ENCODE measurements at places on chromosomes 5 and 9.

GRCh38 chr5:62029303-62029702, 276.7 kb upstream of the KIF2A start:
- DNase-seq: no peak

- no peak for DNase-seq
Measured at GRCh38 chr9:27888661-27889295, 315.5 kb upstream of the C9orf72 start.

DNA sequence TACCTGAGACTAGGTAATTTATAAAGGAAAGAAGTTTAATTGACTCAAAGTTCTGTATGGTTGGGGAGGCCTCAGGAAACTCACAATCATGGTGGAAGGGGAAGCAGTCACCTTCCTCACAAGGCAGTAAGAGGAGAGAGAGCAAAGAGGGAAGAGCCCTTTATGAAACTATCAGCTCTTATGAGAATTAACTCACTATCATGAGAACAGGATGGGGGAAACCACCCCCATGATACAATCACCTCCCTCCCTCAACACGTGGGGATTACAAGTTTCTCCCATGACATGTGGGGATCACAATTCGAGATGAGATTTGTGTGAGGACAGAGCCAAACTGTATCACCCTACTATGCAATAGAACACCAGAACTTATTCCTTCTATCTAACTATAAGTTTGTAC, 27.9 kb downstream of the CD274 start:
- no peak for DNase-seq

DNA sequence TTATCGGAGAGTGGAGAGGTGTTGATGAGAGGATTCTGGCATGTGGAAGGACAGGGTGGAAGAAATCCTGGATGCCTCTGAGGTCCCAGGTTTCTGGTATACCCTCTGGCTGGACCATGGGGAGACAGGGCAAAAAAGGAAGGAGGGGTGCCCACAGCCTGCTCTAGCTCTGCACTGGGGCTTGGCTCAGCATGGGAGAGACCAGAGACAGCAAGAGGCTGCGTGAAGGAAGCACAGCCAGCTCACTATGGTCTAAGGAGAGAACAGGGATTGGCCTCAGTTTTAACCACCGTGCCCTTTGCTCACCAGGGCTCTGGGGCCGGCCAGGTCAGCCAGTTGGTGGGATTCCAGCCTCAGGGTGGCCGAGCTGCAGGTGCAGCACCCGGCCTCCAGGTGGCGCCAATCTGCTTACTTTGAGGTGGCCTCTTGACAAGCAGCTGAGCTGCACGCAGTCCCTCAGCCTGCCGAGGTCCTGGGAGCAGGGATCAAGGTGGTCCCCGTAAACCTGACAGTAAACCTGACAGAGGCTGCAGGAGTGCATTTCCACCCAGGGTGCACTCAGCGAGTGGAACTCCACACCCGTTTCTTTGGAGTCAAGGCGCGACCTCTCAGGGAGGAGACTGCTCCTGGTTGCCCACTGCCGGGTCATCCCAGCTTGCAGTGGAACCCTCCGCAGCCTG, 25.0 kb upstream of the SPTLC1 start:
- DNase-seq: peak; percentile 43

- no peak for DNase-seq
Measured at GRCh38 chr5:14355391-14355790, 212.2 kb downstream of the TRIO start.

GRCh38 chr9:33239921-33240320, at the start of gene SPINK4:
Gene SPINK4, plus strand, starts transcription at chr9:33240167. Its CDS starts 42 bp downstream, at chr9:33240209.
- DNase-seq: no peak

GRCh38 chr5:8683496-8683895, 814.5 kb downstream of the MTRR start:
- no peak for DNase-seq

GRCh38 chr5:132422720-132423437, 53.4 kb downstream of the SLC22A5 start:
- no peak for DNase-seq

DNA sequence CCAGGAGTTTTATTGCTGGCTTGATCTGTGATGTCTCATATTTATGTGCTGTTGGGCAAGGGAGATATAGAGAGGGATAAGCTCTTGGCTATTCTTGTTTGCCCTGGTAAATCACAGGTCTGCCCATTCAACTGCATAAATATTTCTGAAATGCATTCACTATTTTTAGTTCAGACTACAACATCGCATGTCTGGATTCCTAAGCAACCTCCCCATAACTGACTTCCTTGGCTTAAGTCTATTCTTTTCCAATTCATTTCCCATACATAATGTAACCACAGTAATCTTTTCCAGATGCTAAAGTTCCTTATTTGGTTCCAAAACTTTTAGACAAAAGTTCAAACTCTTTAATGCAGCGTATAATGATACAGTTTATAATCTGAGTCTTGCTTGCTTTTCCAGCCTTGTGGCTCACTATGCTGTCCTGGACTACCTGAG, 321.4 kb upstream of the ACTBL2 start:
- DNase-seq: no peak

DNA sequence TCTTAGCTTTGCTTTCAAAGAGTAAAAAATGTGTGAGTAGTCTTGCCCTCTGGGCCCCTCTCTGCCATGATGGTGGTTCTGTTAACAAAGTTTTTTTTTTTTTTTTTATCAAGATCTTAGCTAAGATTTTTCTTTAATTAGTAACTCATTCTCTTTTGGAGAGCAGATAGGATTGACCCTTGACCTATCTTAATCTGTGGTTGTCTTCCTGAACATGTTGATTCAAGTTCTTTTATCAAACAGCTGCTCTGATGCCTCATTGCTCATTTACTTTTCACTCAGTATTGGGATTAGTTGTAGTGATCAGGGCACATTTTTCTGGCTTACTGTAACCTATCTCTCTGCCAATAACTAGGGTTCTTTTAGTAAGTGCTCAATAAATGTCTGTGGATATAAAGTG, 106.3 kb downstream of the PCSK5 start:
- DNase-seq: no peak

GRCh38 chr5:56637321-56637920, 177.9 kb upstream of the MAP3K1 start:
- DNase-seq: no peak

DNA sequence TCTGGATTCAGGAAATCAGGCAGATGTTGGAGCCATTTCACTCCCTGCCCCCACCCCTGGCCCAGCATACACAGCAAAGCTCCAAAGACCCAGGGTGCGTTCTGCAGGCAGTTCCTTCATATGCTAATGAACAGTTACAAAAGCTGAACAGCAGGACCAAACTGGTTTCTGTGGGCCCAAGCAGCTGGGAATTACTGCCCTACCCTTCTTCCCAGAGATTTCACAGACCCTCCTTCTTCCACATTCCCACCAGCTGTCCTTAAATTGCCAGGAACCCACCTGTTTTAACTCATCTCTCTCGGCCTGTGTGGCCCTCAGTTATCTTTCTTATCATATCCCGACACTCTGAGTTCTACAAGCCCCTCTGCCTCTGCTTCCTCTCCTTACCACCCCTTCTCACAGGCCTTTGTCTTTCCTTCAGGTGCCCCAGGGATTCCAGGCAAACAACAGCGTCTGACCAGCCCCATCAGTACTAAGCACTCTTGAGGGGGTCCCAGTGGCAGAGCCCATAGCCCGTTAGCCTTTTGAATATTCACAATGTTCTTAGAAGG, 10.6 kb upstream of the F2RL1 start:
- no peak for DNase-seq

GRCh38 chr9:70049672-70050271, 6.1 kb downstream of the MAMDC2 start:
- no peak for DNase-seq

GRCh38 chr5:39500551-39501175, 75.9 kb upstream of the DAB2 start:
- no peak for DNase-seq

DNA sequence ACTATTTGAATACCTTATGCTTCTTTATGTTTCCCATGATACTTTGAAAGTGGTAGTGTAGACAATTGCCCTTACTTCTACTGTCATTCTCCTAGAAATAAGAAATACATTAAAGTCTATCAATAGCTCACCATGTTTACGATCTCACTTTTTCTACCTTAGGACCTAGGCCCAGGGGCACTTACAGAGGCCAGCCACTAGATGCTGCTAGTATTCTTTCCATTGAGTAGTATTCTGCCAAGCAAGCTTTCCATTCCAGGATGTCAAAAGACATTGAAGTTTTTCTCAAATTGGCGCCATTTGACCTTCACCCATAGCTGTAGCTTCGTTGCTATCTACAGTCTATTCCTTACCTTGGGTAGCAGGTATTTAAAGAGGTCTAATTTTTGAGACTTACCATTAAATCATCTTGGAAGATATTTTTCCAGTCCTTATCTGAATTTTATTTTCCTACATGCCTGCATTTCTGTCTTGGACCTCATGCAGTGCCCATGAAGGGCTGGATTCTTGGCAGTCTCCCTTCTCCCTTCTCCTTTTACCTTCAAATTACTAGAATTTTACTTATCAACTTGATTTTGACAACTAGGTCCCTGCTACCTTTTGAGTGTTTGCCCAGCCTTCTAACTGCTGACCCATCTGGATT, 246.0 kb upstream of the NUDT12 start:
- no peak for DNase-seq

- no peak for DNase-seq
Measured at GRCh38 chr5:151718153-151718552, 31.4 kb upstream of the SPARC start.

DNA sequence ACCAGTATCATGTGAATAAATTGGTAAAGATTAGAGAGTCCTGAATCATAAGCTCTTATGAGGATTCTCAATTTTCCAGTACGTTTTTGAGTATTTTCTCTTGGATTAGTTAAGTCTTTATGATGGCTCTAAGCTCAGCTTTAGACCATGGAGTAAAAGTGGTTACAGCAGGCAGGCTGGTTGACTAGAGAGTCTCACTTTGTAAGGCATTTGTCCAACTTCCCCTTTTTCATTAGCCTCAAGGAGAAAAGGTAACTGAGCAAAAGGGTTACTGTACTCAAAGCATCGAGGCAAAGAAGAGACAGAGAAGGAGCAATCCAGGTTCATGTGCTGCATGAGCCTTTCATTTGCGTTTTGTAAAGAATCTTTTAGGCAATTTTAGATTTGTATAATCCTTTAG, 8.5 kb downstream of the NOP16 start:
- no peak for DNase-seq

GRCh38 chr5:180596668-180597231, 5.5 kb upstream of the SCGB3A1 start:
- DNase-seq: no peak

GRCh38 chr5:107831612-107832395, 161.1 kb upstream of the EFNA5 start:
- no peak for DNase-seq

DNA sequence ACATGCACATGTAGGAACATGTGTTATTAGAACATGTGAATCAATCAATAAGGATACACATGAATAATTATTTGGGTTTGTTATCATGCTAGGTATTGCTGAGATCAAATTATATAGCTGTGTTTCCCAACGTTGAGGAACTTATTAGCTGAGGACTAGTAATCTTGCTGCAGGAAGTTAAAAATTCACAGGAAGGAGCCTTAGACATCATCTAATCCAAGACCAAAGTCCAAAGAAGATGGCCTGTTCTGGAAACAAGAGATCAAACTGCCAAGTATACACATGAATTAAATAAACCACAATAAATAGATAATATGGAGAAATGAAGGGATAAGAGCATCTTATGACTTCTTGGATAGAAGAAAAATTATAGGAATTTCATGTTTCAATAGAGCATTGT, 19.9 kb downstream of the POU5F2 start:
- DNase-seq: no peak

DNA sequence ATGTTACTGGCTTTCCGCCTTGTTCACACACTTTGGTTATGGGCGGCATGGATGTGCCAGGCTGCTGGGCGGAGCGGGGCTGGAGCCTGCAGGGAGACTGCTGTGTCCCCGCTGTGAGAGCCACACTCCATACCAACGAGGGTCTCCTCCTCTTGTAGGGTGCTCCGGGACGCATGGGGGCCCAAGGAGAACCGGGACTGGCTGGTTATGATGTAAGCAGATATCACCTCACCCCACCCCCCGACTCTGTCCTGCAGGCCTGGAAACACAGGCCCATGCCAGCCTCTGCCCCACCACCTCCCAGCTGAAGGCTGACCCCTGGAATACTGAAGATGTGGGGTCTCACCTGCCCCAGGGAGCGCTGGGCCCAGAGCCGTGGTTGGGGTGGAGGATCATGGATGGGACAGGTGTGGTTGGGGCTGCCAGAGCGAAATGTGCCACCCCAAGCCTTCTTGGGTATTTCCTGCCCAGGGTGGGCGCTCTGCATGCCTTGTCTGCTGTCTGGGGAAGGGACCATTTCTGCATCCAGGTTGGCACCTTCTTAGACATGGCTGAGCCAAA, 39.3 kb upstream of the ORM1 start:
- DNase-seq: no peak

- DNase-seq: no peak
Measured at GRCh38 chr5:125668884-125669283, 754.3 kb upstream of the GRAMD2B start.

DNA sequence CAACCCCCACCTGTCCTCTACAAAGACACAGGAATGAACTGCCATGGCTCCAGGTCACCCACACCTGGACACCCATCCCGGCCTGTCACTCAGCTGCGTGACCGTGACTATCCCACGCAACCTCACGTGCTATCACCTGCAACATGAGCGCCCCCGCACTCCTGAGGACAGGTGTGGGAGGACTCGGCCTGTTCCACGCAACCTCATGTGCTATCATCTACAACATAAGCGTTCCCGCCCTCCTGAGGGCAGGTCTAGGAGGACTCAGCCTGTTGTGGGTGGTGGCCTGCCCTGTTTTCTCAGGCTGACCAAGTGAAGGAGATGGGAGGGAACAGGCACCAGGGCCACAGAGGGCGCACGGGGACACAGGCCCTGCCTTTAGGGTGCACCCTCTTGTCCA, 4.1 kb downstream of the QSOX2 start:
- DNase-seq: no peak

DNA sequence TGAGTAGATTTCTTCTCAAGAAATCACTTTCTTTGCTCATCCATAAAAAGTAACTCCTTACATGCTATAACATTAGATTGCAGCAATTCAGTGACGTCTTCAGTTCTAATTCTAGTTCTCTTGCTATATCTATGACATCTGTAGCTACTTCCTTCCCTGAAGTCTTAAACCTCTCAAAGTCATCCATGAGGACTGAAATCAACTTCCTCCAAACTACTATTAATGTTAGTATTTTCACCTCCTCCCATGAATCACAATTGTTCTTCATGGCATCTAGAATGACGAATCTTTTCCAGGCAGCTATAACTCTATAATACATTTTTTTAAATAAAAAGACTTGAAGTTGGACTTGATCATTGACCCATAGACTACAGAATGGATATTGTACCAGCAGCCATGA, 46.2 kb upstream of the PRRC1 start:
- no peak for DNase-seq

DNA sequence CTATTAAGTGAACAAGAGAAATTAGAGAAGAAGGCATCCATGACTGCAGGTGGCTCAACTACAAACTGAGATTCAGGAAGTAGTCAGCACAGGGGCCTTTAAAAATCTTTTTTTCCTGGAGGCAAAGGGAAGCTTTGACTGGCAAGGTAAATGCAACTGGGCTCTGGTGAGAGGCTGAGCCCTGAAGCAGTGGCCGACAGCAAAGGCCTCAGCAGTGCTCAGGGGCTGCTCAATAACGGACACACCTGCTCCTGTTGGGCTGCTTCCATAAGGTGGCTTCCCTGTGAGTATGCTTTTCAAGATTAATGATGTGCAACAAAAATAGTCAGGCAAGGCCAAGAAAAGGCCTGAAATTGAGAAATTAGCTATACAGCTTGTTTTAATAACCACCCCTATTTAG, 134.2 kb upstream of the RGMB start:
- DNase-seq: no peak

All from stimulated activated CD4-positive, alpha-beta T cell treated with anti-CD3 and anti-CD28 coated beads, Interleukin-2, amount 100 ng/mL, for 4 hours (primary cell).